T-helper 22 cell (primary cell): ENCODE measurements at places on chromosomes 16 and 17.

DNA sequence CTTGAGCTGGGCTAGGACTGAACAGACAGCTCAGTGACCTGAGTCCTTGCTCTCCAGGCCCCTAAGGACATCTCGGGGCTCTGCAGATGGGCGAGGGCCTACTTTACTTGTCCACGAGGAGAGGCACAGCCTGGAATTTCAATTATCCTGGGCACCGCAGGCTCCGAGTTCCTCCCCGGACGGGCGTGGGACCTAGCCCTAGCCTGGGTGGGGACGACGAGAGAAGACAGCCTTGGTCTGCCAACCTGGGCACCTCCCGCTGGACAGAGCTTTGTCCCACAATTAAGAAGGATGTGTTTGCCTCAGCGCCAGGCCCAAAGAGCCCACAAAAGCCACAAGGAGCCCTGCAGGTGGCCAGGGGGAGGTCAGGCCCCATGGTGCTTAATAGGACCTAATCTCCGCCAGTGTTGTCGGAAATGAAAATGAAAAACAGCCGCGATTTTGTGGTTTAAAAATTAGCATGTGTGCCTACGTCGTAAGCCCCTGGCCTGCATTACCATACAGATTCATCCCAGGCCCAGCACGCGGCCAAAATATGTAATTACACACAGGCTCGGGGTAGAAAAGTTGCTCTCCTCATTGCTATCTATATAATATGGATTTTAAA lies 51.4 kb upstream of the LHX1 start:
- DNase-seq = no peak

DNA sequence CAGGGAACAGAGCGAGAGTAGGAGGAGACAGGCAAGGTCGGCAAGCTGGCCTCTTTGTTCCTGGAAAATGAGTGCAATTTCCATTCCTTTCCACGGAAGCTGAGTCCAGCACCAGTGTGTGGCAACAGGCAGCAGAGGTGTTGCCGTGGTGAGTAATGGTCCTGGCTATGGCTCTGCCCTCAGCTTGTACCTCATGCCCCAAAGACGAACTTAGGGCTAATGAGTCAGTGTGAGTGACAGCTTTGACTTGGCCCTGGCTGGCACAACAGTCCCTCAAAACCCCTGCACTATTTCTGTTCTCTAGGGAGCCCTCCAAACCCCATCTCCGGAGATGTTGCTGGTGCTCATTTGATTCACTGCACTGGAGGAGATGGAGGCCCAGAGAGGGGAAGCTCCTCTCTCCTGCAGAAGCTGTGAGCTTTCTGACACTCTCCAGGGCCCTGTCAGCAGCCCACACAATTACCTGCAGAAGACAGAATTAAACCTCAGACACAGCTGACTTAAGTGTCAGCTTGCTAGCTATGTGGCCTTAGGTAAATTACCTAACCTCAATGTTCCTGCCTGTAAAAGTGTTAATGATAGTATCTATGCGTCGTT lies 129.9 kb downstream of the TMEM132E start:
- no peak for DNase-seq

GRCh38 chr16:20628213-20628612 lies 52.0 kb upstream of the ACSM2B start:
- no peak for DNase-seq

GRCh38 chr17:80372456-80372855 lies 42.5 kb upstream of the ENDOV start:
- DNase-seq = no peak

DNA sequence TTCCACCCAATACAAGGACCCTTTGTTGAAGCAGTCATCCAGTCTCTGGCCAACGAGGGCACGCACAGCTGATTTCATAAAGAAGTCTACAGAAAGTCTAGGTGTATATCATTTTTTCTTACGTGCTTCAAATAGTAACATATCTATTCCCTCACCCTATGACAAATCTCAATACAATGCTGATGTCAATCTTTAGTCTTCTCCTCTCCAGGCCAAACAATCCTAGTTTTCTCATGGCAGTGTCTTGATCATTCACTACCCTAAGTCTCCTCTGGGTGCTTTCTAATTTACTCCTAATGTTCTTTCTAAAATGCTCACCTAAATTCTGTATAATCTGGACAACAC lies 92.6 kb downstream of the CACNG1 start:
- DNase-seq = no peak

GRCh38 chr17:8799570-8800212 lies 526 bp upstream of the MFSD6L start:
- no peak for DNase-seq

DNA sequence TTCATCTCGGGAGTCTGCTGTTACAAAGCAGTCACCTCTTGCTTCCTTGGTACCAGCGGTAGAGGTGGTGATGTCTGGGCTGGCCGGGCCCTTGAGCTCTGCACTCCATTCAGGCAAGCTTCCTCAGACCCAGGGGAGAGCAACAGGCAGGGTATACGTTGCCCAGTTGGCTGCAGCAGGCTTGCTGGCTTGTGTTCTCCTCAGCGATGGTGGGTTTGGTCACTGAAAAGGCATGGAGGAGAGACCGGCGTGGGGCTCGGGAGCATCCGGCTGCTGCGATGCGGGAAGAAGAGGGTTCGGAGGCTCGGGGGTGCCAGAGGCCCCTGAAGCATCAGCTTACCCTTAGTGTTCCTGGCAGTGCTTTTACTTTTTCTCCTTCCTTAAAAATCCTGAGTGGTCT lies 25.8 kb downstream of the SAP30BP start:
- no peak for DNase-seq

- no peak for DNase-seq
Observed at GRCh38 chr17:10198509-10199249, at the start of gene GAS7. Gene GAS7, minus strand, starts transcription at chr17:10198606.

DNA sequence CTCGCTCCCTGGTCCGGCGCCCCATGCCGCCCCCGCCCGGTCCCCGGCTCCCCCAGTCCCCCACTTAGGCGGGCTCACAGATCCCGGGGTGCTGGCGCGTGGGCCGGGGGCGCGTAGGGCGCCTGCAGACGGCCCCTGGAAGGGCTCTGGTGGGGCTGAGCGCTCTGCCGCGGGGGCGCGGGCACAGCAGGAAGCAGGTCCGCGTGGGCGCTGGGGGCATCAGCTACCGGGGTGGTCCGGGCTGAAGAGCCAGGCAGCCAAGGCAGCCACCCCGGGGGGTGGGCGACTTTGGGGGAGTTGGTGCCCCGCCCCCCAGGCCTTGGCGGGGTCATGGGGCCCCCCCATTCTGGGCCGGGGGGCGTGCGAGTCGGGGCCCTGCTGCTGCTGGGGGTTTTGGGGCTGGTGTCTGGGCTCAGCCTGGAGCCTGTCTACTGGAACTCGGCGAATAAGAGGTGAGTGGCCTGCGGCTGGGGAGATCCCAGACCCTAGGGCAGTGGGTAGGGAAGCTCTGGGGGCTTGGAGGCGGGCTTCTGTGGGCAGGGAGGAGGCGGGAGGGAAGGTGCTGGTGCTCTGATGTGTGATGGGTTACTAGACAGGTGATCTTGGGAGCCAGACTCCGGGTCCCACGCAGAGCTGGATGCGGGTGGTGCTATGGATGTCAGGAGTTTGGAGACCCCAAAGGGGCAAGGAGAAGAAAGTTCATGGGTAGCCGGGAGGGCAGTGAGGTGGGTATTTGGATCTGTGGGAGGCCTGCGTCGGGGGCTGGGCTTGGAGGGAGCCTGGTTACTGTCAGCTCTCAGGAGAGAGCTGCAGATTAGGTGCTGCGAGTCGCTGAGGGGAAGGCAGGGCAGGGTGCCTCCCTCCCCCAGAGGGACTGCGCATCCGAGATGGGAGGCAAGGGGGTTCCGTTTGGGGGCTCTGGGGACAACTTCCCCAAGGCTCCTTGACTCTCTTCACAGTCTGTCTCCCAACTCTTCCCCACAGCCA lies 560 bp downstream of the EFNB3 start:
- DNase-seq = no peak

DNA sequence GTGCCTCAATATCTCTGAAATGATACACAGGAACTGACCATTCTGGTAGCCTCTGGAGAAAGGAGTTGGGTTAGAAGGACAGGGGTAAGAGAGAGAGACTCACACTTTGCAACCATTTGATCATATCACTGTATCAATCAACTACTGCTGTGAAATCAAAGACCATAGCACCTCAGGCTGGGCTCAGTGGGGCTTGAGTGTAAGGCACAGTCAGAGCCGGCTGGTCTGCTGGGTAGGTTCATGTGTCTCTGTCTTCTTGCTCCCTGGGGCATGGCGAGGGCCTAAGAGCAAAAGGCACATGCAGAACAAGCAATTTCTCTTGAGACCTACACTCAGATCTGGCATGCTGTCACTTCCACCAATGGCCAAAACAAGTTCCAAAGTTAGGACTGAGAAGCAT lies 46.7 kb upstream of the C16orf82 start:
- DNase-seq = no peak

GRCh38 chr16:76956394-76956793 lies 234.6 kb upstream of the MON1B start:
- DNase-seq = no peak

GRCh38 chr16:2517954-2518605 lies 2.1 kb upstream of the AMDHD2 start:
- no peak for DNase-seq

GRCh38 chr17:44222112-44222869 lies 2.8 kb upstream of the UBTF start:
- DNase-seq = peak; percentile 41

GRCh38 chr16:3726021-3726687 lies 8.8 kb upstream of the TRAP1 start:
- no peak for DNase-seq

DNA sequence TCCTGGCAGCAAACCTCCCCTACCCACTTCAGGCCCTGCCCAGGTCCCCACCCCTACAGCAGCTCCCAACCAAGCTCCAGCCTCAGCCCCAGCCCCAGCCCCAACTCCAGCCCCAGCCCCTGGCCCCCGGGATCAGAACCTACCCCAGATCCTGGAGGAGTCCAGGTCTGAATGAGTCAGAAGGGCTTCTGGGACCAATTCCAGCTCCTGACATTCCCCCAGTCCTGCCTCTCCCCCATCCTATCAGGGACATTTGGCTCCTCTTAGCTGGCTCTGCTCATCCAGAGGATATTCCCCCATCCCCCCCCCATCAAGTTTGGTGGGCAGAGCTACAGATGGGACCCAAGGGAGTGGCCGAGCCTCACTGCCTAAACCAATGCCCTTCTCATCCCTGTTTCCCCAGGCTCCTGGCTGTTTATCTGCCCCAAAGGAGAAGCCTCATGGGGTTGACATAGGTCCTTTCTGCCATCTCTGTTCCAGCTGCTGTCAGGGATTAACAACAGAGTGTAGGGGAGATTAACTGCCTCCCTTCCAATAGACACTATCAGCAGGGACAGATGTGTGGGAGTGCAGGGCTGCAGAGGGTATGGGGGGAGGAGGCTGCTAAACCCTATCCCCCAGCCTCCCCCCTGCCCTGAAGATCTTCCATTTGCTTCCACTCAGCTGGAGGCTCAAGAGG lies 16.5 kb downstream of the CNTNAP1 start:
- no peak for DNase-seq

GRCh38 chr16:86930001-86930400 lies 351.7 kb downstream of the FOXL1 start:
- no peak for DNase-seq

DNA sequence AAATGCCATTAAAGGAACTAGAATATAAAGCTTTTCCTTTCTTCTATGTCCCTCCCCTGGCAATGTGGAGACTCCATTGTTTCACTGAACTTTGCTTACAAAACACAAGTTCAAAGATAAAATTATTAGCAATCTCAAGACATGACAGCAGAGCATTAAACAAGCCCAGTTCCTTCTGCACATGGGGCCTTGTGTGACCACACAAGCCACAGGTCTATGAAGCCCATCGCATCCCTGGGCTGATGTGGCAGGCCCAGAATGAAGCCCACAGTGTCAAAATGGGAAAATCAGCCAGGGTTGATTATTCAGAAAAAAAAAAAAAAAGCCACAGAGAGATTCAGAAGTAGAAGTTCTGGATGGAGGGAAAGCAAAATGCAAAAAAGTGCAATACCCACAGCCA lies 12.9 kb upstream of the SLC39A11 start:
- DNase-seq = no peak

DNA sequence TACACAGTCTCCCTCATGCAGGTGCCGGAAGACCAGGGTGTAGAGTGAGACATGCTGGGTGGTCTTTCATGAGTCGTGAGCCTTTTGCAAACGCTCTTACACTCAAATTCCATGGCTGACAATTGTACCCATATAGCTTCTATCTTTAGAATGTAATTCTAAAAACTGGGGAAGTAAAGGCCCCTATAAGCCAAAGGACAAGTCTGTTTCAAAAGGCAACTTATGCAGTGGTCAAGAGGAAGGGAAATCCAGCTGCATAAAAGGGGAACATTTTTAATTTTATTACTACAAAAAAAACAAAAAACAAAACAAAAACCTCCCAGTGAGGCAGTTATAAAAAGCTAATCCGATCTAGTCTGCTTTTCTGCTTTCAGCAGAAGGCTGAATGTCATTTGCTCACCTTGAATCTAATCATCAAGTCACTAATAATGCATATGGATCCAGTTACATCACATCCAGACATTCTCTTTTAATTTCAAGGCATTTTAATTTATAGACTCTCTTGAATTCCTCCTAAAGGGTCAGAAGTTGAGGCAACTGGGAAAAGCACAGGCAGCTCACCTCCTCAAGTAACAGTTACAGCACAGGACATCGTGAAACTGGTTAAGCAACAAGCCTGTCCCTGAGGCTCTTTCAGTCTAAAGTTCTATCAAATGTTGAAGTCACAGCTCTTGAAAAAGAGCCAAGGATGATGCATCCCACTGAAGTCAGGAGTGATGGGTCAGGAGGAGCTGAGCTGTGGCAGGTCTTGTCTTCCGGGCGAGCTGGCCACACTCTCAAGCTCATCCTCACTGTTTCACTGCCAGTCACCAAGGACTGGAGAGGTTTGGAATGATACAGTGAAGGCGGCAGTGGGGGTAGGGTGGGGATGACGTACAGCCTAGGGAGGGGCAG lies 99.7 kb downstream of the VPS53 start:
- DNase-seq = no peak

- no peak for DNase-seq
Observed at GRCh38 chr16:50611995-50612848, 64.0 kb downstream of the NKD1 start.

- DNase-seq = no peak
Observed at GRCh38 chr17:42338427-42338985, 49.7 kb downstream of the STAT3 start.

DNA sequence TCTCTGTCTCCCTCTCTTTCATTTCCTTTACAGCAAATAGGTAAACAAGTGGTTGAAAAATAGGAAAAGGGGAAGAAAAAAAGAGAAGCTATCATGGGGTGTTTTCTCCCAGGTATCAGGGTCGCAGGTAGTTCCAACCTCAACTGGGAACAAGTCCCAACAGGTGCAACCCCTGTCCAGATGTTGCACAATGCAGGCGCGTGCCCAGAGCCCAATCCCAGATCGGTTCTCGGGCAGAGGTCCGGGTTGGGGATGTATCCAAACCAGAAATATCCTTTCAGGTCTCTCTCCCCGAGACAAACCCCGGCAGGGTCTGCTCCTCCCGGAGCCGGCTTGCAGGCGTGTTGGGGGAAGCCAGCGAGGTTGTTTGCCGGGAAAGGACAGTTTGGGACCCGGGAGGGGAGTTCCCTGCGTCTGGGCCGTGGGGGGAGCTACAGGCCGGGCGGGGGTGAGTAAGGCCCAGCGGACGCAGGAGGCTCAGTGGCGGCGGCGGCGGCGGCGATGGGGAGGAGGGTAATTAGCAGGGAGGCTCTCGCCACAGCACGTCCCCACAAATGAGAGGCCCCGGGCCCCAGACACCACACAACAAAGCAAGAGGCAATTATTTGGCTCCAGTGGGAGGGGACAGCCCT lies 21.2 kb upstream of the SP6 start:
- no peak for DNase-seq
